ELR (cell line): ENCODE measurements at places on chromosomes 16 and 17.

- DNase-seq: peak; percentile 54
Observed at GRCh38 chr16:67652578-67653127, 7.4 kb downstream of the ACD start.

- DNase-seq: no peak
Observed at GRCh38 chr17:22443061-22443460, 750.7 kb downstream of the KCNJ18 start.

DNA sequence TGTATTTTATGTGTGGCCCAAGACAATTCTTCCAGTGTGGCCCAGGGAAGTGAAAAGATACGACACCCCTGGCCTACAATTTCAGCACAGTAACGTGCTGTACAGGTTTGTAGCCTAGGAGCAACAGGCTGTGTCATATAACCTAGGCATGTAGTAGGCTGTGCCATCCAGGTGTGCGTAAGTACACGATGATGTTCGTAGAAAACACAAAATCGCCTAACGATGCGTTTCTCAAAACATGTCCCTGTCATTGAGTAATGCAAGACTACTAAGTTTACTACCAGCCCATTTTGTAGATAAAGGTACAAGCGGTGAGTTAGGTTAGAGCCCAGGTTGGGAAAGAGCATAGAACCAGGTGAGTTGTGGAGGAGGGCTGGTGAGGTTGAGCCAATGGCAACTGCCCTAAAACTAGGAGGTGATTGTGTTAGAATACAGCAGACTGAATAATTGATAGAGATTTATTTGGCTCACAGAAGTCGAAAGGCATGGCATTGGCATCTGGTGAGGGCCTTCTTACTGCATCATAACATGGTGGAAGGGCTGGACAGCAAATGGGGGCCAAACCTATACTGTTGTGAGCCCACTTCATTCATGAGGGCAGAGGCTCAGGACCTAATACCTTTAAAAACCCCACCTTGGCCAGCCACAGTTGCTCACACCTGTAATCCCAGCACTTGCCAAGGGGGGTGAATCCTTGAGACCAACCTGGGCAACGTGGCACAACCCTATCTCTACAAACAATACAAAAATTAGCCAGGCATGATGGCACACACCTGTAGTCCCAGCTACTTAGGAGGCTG lies 4.2 kb downstream of the EIF1 start:
- DNase-seq: peak; percentile 42

DNA sequence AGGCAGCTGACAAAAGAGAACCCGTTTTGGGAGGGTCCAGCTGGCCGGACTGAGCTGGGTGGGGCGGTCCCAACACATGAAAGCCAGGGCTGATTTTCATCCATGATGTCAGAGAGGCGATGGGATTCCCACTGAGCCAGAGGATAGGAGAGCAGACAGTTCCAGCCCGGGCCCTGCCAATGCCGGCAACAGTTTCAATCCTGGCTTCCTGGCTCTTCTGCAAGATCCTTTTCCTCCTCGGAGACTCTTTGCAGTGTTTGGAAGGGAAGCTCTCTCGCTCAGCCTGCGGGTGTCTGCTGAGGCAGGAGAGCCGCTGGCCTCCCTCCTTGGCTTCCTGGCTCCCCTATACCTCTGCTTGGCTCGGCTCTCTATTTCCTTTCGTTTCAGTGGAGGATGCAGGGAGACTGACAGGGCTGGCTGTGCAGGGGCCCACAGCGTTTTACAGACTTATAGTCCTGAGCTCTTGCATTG lies 145.5 kb upstream of the SOX9 start:
- DNase-seq: peak; percentile 69

GRCh38 chr17:81885869-81886548 lies 5.4 kb downstream of the ALYREF start:
- DNase-seq: peak; percentile 78

- no peak for DNase-seq
Observed at GRCh38 chr16:67237396-67238277, 9.6 kb downstream of the FHOD1 start.

GRCh38 chr16:2838928-2839327 lies 8.8 kb downstream of the ZG16B start:
- DNase-seq: peak; percentile 85

DNA sequence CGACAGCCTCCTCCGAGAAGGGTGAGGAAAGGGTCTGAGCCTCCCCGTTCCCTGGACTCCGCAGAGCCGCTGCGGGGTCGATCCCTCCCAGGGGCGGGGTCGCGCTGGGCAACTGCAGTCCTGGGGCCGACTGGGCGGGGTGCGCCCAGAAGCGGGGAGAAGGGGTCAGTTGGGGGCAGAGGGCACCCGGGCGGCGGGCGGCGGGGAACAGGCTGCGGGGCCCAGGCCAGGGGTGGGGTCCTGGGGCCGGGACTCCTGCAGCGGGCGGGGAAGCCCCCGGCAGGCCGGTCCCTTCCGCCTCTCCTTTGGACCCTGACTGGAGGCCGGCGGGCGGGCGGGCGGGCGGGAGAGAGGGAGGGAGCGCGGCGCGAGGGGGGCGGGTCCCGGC lies 352 bp downstream of the GGNBP2 start:
- DNase-seq: no peak

DNA sequence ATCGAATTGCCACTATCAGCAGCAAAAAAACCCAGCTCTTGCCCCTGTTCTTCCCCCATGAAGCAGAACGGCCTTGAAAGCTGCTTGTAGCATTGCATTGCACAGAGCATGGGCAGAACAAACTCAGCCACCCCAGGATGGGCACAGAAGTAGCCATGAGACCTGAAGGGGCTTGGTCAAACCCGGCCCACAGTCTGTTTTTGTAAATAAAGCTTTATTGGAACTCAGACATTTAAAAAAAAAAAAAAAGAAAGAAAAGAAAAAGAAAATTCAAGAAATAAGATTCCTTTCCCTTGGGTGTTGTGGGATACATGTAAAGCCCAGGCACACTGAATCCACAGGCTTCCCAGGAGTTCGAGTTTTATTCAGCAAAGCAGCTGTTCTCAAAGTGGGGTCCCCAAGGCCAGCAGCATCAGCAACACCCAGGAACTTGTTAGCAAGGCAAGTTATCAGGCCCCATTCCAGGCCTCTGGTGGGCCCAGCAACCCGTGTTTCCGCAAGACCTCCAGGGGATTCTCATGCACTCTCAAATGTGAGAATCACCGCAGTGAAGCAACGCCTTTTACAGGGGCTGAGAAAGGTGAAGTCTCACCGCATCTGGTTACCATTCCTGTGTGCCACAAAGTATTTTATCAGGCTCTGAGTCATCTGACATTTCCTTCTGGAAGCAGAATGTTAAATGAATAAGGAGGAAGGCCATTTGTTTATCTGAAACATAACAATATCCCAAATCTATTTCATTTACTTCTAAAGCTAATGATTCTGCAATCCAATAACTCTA lies 108.2 kb downstream of the SLC39A11 start:
- peak; percentile 96 for DNase-seq

DNA sequence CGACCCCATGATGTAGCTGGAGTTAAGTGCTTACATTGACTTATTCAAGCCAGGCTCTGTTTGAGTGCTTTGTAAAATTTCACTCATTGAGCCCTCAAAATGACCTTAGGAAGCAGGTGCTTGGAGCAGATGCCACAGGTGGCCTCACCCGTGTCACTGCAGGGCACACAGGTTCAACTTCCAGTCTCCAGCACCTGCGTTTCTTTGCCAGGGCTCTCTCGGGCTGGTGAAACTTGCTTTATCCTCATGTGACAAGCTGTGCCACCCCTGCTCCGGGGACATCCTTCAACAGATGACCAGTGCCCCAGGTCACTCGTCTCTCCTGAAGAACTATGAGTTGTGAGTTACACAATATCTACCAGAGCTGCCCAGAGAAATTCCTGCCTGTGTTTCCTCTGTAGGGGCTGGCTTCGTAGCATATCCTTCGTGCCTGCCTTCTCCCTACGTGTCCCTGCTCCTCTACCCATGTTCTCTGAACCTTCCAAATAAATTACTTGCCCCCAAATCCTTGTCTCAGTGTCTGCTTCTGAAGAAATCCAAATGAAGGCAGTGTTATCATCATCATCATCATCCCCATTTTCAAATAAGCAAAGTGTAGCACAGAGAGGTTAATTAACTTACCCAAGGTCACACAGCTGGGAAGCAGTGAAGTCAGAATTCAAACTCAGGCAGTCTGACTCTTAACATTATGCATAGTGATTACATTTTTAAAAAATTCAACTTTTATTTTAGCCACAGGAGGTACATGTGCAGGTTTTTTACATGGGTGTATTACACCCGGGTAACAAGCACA lies 352.5 kb downstream of the NPIPA8 start:
- DNase-seq: no peak

DNA sequence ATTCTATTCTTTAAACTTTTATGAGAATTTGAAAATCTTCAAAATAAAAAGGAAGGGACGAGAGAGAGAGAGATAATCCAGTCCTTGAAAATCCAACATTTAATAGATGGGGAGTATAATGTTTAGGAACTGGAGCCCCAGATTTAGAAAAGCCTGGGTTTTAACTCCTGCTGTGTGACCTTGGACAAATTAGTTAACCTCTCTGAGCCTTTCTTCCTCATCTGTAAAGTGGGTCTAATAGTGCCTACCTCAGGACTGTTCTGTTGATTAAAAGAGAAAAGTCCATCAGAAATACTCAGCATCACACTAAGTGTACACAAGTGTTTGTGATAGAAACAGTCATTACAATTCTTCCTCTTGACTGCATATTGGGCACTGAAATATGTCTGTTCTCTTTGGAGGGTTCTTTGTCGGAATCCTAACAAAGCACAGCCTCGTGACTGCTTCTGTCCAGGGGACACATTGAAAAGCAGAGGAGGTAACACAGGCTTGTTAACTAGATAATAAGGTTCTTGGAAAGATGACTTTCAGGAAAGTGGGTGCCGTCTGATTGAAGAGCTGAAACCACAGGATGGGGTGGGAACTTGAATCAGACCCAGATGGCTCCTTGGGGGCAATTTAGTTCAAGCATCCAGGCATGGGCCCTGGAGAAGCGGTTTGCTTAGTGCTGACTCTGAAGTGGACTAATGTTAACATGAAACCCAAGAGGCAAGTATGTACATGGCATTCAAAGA lies 128.2 kb downstream of the CLEC16A start:
- no peak for DNase-seq

GRCh38 chr17:39213852-39214251 lies 11.9 kb downstream of the STAC2 start:
- peak; percentile 66 for DNase-seq

GRCh38 chr17:44599298-44600175 lies 42.3 kb downstream of the FZD2 start:
- peak; percentile 89 for DNase-seq

DNA sequence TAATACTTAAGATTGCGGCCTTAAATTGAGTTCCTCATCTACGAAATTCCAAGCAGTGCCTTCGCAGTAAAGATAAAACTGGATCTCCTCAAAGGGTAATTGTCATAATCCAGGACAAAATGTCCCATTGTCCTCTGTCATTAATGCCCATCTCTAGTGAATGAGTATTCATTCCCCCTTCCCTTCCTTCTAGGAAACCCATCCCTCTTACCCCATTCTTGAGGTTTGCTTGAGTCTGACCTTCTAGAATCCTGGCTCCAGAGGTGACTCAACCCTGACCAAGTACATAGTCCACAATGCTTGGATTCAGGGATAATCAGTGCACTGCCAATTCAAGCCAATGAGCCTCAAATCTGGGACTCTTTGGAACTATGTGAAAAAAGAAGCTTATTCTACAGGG lies 47.0 kb upstream of the MAF start:
- DNase-seq: no peak

DNA sequence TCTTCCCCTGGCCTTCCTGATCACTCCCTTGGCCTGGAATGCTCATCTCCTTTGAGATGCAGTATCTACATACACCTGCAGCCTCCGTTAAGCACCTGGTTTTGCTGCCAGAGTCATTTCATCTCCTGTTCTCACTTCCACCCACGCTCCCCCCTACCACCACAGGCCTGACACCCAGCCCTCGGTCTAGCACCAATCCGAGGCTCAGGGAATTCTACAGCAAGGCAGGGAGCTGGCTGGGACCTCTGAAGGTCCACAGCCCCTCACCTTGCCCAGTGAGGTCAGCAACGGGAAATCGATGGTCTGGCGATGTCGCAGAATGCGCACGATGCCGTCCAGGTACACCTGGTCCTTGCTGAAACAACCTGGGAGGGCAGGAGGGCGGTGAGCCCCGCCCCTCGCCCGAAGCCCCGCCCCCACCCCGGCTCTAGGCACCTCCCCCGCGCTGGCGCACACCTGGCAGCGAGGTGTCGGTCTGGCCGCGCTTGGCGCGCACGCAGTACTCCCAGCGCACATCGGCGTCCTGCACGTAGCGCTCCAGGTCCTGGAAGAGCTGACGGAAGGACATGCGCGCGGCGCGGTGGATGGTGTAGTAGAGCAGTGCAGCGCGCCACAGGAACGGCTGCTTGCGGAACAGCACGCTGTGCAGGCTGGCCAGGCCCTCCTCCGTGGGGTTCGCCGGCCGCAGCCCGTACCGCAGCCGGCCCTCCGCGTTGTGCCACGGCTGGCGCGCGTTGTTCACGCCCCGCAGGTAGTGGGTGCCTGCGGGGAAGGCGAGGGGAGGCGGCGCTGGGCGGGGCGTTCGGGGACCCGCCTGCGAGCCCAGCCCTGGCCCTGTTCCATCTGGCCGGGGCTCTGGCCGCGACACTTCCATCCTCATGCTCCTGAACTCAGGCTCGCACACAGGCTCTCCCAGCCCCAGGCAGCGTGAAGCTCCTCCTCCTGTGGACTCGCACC lies 5.7 kb downstream of the MATCAP1 start:
- DNase-seq: peak; percentile 34

- DNase-seq: no peak
Observed at GRCh38 chr17:9658593-9659211, 13.4 kb downstream of the USP43 start.

- DNase-seq: no peak
Observed at GRCh38 chr17:79033046-79033616, 9.2 kb downstream of the C1QTNF1 start.

- DNase-seq: no peak
Observed at GRCh38 chr17:48630009-48630924, 4.1 kb upstream of the HOXB9 start.

DNA sequence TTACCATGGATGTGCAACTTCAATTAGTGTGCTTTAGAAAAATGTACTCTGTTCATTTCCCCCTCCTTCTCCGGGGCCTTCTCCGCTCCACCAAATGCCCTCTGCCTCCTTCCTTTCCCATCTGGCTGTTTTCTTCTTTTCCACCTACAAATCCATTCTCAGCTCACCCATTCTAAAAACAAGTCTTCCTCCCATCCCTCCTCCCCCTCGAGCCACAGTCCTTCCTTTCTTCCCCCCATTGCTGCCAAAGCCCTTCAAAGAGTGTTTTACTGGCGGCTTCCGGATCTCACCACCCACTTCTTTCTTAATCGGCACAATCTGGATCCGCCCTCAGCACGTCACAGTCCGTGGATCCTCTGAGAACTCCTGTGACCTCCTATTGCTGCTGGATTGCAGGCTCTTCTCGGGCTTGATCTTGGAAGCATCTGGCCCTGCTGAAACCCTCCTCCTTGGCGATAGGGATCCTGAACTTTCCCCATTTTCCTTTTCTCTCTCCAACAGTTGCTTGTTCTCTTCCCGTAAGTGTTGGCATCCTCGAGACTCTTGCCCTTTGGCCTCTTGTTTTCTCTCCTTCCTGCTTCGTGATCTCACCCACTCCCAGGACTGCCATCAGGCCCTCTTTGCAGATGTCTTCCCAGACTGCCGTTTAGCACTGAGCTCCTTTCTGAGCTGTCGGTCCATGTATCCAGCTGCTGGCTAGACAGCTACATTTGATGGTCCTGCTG lies 36.0 kb upstream of the FBXO47 start:
- peak; percentile 26 for DNase-seq
